ENCODE measurements at places on chromosomes 1 and 21.
A peak's percentile ranks its signal among the peaks of the same experiment; 100 is the strongest.

DNA sequence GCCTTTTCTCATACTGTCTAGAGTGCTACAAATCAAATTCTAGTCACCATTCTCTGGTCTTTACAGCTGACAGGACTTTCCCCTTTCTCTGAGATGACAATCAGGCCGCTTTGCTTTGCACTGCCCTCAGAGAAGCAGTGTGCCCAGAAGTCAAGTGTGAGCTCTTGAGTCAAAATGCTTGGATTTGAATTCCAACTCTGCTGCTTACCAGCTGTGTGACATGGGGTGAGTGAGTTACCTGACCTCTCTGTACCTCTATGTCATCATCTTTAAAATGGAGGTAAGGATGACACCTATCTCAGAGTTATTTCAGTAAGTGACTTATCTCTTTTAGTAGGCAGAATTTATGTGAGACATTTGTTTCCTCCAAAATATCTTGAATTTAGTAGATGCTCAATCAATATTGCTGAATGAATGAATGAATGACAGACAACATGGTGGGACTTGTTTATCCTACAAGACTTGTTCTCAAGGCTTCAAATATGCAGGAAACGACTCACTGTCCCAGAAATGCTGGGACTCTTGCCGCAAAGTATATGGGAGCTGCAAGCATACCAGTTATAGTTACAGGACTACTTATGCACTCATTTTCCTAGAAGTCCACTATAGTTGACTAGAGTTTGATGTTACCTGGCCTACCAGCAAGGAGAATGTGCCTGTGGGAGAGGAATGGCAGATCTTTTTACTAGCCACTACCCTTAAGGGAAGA lies 38.1 kb upstream of the A3GALT2 start:
- DNase-seq: no peak

DNA sequence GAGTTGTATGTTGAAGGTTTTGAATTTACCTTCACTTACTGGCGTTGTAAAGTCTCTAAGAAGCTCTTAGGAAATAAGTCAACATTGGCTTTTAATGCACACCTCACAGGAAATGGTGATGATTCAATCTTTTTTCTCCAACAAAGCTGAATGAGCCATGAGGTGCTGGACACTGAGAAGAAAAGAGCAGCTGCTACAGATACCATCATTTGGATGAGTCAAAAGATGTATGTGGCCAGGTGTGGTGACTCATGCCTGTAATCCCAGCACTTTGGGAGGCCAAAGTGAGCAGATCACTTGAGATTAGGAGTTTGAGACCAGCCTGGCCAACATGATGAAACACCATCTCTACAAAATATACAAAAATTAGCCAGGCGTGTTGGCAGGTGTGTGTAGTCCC lies 3.3 kb upstream of the IL23R start:
- DNase-seq: peak; percentile 78

- DNase-seq: no peak
Measured at GRCh38 chr1:150110116-150110515, 39.6 kb upstream of the PLEKHO1 start.

- DNase-seq: no peak
Measured at GRCh38 chr1:38611664-38612211, 247.8 kb downstream of the RRAGC start.

DNA sequence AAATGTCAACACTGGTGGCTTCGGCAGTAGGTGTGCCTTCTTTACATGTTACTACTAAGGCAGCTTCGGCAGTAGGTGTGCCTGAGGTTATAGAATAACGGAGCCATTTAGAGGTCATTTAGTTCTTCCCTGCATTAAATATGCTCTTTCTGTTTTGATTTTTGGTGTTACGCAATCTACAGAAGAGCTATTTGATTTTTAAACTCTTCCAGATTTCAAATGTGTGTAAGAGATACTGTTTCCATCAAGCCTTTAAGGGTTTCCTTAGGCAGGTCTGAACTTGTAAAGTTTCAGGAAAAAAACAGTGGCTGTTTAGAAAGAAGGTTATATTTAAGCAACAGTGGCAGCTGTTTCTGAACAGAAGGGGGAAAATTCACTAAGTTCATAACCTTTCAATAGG lies 54.8 kb downstream of the PIK3R3 start:
- no peak for DNase-seq

GRCh38 chr1:156430866-156431265 lies 61.9 kb downstream of the RHBG start:
- no peak for DNase-seq

DNA sequence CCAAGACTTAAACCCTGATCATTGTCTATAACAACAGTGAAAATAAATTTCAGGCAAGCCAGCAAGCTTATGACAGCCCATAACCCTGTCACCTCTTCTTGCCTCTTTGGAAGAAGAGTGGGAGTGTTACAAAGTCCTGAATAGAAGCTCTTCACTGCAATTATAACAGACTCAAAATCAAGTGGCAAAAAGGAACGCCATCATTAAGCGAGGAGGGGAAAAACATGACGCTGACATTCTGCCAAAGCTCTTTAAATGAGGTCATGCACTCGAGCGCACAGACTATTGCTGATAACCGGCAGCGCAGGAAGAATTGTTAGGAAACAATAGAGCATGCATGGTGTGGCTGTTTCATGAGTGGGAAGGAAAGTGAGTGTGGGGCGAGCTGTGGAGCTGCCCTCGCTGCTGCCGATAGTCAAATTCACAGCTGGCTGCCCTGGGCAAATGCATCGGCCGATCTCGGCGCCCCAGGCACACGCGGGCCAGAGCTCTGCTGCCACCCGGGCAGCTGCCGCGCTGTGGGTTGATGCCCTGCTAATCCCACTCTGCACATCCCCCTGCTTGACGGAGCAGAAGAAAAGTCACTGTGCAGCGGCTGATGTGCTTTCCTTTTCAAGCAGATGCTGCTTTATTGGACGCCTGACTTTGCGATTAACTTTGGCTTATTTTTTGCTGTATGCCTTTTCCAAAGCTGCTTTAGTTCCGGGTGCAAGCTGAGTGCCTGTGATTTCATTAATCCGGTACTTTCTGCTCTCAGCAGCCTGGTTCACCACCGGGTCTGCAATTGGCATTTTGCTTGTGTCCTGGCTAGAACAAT lies 102.4 kb upstream of the ST6GALNAC5 start:
- DNase-seq: no peak

DNA sequence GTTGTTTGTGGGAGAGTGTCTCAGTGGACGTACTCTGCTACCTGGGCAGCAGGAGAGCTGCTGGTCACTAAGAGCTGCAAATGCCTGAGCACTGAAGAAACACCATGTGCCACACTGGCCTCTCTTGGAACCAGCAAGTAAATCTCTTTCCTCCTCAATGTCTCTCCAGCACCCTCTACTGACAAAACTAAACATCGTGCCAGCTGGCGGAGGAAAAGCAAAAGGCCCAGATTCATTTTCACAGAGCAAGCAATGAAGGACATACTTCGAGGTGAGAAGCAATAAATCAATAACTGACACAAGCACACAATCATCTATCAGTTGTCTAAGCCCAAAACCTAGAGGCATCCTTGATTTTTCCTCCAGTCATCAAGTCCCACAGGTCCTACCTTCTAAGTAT lies 78.1 kb downstream of the RERE start:
- no peak for DNase-seq

- DNase-seq: peak; percentile 66
Measured at GRCh38 chr1:236395230-236395946, 1.3 kb downstream of the EDARADD start.

DNA sequence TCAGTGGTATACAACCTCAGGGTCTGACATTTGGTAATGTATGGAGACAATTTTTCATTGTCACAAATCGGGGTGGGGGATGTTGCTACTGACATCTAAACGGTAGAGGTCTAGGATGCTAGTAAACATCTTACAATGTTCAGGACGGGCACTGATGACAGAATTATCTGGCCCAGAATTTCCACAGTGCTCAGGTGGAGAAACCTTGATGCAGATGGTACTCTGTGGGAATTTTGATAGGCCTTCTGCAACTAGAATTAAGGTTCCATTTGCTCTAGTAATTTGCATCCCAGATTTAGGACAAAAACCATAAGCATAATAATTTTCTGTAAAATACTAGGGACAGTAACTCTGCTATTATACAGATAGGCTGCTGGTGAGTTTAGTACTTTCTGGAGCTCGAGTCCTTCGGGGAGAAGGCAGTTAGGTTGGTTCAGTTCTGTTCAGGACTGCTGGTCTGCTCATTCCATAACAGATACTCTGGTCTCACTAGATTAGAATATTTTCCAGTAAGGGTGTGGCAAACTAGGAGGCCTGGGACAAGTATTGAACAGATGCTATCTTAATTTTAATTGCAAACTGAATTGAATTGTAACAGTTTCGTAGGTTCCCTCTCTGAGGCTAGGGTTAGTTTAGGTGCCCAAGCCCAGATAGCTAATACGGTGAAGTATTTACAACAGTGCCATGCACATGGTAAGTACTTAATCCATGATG lies 11.4 kb downstream of the METTL13 start:
- no peak for DNase-seq

DNA sequence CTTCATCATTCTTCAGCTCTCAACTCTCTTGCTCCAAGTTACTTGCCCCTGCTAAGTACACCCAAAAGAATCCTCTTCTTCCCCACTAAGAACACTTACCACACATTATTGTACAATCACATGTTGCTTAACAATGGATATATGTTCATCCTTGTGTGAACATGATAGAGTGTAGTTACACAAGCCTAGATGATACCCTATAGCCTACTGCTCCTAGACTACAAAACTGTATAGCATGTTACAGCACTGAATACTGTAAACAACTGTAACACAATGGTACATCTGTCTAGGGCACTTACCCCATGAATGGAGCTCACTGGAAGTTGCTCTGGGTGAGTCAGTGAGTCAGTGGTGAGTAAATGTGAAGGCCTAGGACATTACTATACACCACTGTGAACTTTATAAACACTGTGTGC lies 77.4 kb downstream of the RERE start:
- no peak for DNase-seq

DNA sequence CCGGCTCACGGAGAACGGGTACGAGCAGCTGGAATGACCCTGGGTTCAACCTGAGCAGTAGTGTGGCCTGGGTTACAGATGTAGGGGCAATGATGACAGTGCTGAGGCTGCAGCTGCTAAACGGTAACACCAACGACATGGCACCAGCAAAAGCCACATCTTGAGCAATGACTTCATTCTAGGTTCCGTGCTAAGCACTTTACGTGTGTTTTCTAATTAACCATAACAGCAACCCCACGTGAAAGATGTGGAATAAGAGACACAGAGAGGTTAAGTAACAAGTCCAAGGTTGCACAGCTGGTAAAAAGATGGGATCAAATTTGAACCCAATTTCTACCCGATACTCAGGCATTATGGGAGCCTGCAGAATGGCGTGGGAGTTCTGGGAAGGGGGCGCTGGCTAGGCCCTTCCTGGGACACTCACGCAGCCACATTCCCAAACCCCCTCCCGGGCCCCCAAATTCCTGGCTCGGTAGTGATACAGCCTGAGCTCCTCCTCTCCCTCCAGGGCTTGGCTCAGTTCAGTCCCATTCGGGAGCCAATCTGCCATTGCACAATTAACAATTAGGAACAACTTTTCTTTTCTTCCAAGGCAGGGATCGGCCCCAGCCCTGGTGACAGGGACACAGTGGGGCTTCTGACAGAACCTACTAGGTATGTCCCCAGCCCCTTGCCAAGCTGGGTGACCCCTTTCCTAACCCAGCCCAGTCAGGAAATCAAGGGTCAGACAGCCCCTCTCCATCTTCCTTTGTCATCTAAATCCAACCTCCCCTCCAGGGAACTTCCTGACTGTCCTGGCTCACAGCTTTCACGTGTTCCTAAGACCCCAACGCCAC lies 23.8 kb upstream of the ECE1 start:
- no peak for DNase-seq

DNA sequence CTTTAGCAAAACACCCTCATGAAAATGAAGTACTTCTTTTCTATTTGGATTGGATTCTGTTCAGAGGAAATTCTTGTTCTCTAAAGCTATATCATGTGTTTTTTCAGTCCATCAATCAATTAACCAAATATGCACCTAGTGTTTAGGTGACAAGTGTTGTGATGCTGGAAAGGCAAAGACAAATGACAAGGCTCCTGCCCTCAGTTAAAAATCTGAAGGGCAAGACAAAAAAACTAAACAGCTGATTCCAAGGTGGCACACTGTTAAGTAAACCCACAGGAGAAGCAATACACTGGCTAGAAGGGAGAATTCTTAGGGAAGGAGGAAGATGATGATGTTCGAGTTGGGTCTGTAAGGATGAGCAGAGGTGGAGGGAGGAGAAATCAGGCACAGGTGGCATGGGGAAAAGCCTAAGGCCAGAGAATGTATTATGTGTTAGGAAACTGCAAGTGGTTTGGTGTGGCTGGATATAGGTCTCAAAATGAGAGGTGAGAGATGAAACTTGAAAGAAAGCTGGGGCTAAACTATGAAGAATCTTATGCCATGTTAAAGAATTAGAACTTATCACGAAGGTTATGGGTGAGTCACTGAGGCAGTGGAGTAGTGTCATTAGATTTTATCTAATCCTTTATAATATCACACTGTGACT lies 51.8 kb upstream of the GFI1 start:
- peak; percentile 52 for DNase-seq

GRCh38 chr1:161216945-161217712 lies 2.0 kb downstream of the FCER1G start:
- DNase-seq: no peak

GRCh38 chr1:55702064-55702463 lies 486.9 kb upstream of the USP24 start:
- DNase-seq: no peak

GRCh38 chr21:34313116-34313515 lies 50.7 kb upstream of the KCNE2 start:
- DNase-seq: no peak

DNA sequence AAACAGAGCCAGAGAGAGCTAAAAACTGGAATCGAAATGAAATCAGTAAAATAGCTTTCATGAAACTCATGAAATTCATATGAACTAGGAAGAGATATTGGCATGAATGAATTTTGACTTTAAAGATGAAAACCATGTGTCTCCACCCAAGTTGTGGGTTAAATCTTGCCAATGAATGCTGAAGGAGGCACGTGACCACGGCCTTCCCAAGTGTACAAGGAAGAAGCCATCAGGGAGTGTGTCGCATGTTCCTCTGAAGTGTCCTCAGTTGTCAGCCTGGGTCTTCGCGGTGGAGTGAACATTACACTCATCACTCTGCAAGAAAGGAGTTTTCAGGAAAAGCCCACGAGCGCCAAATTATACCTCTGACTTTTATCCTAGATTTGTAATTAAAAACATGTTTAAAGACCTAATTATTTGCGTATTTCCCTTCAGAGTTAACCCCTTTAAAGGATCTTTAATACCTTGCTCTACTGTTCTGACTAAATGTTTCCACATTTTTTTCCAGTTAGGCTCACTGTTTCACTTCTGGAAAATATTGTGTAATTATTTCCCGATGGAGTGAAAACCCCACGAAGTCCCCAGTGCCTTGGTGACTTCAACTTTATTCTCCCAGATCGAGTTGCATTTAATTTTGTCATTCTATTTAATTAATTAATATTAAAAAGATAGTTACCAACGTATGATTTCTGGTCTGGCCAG lies 118.3 kb downstream of the DHRS3 start:
- DNase-seq: no peak

GRCh38 chr1:82538876-82539275 lies 738.1 kb downstream of the ADGRL2 start:
- DNase-seq: no peak

DNA sequence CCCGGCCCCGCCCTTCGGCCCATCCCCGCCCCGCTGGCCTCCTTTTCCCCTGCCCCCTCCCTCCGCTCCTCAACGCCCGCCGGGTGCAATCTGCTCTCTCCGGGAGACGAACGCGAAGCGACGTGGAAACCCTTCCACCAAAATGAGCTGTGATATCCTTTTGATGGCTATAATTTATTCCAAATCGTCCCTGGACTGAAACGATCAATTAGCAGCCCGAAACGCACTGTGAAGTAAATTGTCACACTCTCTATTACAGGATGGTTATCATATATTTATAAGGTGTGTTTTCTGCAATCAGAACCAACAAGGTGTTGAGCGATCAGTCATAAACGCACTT lies 134.6 kb upstream of the BARHL2 start:
- DNase-seq: no peak

GRCh38 chr1:1353389-1354151 lies 4.4 kb upstream of the DVL1 start:
- no peak for DNase-seq
